ENCODE measurements at places on chromosomes 12 and 14.

DNA sequence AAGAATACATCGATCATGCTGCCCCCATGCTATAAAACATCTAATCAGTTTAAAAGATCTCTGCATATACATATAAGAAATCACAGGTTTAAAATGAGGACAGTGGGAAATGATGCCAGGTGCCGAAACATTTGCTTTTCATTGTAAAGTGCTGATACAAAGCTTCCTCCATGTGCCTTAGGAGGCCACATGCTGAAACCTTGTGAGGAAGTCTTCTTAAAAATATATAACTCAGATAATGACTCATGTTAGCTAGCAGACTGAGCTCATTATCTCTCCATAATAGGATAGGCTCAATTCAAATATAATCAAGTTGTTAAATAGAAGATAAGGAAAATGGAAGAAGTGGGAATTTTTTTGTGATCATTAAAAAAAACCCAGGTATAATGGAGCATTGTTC is 65.9 kb downstream of the RFX4 start:
- no peak for DNase-seq

GRCh38 chr12:92640691-92641090 is 62.1 kb upstream of the PLEKHG7 start:
- no peak for DNase-seq

GRCh38 chr12:81010641-81011040 is 67.2 kb upstream of the ACSS3 start:
- no peak for DNase-seq

GRCh38 chr14:83470466-83470865 is 1936.8 kb upstream of the SEL1L start:
- no peak for DNase-seq

GRCh38 chr14:23722675-23723074 is 86.5 kb downstream of the DHRS2 start:
- no peak for DNase-seq

GRCh38 chr12:96177013-96177412 is 17.2 kb upstream of the ELK3 start:
- no peak for DNase-seq

Measured in SK-N-DZ (cell line).